Mesangial cell (primary cell): ENCODE measurements at places on chromosomes 4 and X. TPM values are rescaled to one million over a fixed set of nuclear protein-coding genes. Genes with fewer than 3 reads are reported as not detected.

RASGEF1B gene
- total RNA-seq: 0.65 and 3.7 TPM in 2 replicates

SLC35A2 gene
- 26.7 and 34.0 TPM in 2 replicates for total RNA-seq

CT55 gene
- not detected in 2 replicates for total RNA-seq

MAP7D2 gene
- total RNA-seq: 0.65 and 1.6 TPM in 2 replicates

MAGED4B gene
- 15.8 and 24.8 TPM in 2 replicates for total RNA-seq

C4orf36 gene
- 1.5 and 3.6 TPM in 2 replicates for total RNA-seq

SMIM10 gene
- total RNA-seq: 5.2 and 5.5 TPM in 2 replicates

EMCN gene
- total RNA-seq: 0.13 TPM in 1 of 2 replicates, not detected in the other

CLNK gene
- not detected in 2 replicates for total RNA-seq

GSX2 gene
- total RNA-seq: not detected in 2 replicates

ATP7A gene
- 3.4 and 4.8 TPM in 2 replicates for total RNA-seq

SPANXB1 gene
- total RNA-seq: not detected in 2 replicates

EGF gene
- 0.16 and 0.25 TPM in 2 replicates for total RNA-seq

TMPRSS11E gene
- total RNA-seq: not detected in 2 replicates

FGB gene
- total RNA-seq: 14.3 and 35.5 TPM in 2 replicates

GATA1 gene
- not detected in 2 replicates for total RNA-seq

BEND4 gene
- under 0.01 TPM in 1 of 2 replicates, not detected in the other for total RNA-seq

FBXO8 gene
- total RNA-seq: 10.3 and 11.9 TPM in 2 replicates

ZNF718 gene
- total RNA-seq: 2.9 and 3.4 TPM in 2 replicates

MTNR1A gene
- total RNA-seq: 0.16 TPM in 1 of 2 replicates, not detected in the other

IL13RA2 gene
- not detected in 2 replicates for total RNA-seq

VCX gene
- not detected in 2 replicates for total RNA-seq

MCF2 gene
- under 0.01 TPM in 1 of 2 replicates, not detected in the other for total RNA-seq
